ENCODE measurements at places on chromosomes 5 and 9.

GRCh38 chr5:53303105-53303504 lies 177.3 kb upstream of the FST start:
- DNase-seq = no peak

DNA sequence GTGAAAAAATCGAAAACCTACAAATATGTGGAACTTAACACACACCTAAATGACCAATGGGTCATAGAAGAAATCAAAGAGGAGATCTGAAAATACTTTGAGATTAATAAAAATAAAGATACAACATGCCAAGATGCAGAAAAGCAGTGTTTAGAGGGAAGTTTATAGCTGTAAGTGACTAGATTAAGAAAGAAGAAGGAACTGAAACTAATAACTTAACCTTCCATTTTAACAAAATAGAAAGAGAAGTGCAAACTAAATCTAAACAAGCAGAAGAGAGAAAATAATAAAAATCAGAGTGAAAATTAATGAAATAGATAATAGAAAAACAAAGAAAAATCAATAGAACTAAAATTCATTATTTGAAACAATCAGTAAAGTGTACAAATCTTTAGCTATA lies 103.0 kb upstream of the MAMDC2 start:
- no peak for DNase-seq

- no peak for DNase-seq
These were observed 8.2 kb upstream of the TNIP1 start for GRCh38 chr5:151088986-151089385.

DNA sequence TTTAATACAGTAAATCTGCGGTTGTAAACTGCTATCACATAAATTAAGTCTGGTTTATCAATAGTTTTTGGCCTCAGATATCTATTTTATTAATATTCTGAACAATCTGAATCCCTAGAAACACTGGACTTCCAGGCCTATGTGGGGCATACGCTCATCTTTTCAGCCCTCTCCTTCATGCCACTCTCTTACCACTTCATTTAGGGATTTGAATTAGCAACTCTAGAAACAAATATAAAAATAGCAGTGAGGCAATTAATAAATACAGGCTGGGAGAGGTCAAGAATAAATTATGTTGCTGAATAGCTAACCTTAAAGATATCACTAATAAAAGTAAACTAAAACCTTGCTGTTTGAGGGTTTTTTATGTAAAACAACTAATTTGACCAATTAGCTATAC lies 480.3 kb upstream of the CD180 start:
- no peak for DNase-seq

DNA sequence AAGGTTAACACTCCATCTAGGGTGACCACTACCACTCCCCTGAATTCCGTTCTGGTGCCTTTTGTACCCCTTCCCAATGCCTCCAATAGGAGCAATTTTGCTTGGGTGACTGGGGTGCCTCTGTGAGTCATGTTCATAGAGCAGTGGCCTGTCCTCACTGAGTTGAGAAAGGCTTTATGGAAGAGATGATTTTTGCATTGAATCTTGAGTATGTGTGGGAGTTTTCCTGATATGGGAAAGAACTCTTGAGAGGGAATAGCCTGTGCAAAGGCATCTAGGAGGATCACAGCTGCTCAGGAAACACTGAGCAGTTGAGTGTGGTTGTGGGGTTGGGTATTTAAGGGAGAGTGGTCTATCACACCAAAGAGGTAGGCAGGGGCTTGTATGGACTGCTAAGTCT lies 16.2 kb downstream of the C9orf43 start:
- no peak for DNase-seq

DNA sequence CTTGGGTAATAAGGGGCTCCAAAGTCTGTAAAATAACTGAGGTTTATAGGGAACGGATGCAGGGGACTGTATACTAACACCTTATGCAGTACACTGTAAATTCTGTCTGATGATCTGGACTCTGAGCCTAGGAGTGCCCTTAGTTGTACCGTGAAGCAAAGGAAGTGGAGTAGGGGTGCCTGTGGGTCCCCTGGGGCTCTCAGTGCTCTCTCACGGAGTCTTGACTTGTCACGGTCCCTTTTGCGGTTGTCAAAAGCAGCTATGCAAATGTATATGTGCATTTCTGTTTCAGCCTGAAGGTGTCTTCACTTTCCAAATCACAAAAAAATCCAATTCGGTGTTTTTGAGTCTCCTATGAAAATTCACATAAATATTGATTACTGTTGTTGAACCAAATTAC lies 17.8 kb downstream of the DMRT1 start:
- no peak for DNase-seq

DNA sequence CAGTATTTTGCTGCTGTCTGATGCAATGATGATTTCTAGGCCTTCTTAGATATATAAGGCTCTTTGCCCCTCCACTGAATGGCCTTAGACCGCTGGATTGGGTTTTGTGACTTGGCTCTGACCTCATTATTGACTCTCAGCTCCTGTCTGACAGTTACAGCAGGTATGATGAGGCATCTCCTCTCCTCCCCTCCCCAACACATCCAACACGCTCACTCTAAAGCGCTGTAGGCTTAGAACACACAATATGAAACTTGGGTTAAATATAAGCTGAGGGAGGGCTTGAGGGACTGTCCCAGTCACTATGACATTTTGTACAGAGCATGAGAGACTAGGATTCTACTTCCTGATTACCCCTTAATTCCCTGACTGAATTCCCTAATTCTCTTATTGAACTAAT lies 18.8 kb upstream of the CER1 start:
- no peak for DNase-seq

DNA sequence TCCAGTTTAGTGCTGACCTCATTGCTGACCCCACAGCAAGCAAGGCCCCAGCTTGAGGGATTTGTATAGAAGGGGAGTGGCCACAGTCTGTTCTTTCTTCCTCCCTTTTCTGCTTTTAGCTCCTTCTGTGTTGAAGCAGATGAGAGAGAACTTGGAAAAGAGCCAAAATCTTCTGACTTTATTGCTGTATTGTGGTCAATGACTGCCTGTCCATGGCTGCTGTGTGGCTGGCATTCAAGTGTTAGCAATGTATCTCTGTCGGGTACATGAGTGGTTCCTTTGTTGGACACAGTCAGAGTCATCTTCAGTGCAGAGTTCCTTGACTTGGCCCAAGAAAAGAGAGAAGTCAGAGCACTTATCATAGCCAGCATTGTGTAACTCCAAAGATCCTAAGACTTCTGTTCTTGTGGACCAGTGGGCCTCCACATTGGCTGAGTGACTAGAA lies 154.1 kb downstream of the LRRC70 start:
- peak; percentile 92 for DNase-seq

- no peak for DNase-seq
These were observed 260.2 kb upstream of the NR4A3 start for GRCh38 chr9:99561509-99561917.

GRCh38 chr5:73300337-73301207 lies 127.6 kb downstream of the TMEM174 start:
- DNase-seq = no peak

Data from RPMI8226 (cell line).